ENCODE measurements at places on chromosomes 6 and 20.

DNA sequence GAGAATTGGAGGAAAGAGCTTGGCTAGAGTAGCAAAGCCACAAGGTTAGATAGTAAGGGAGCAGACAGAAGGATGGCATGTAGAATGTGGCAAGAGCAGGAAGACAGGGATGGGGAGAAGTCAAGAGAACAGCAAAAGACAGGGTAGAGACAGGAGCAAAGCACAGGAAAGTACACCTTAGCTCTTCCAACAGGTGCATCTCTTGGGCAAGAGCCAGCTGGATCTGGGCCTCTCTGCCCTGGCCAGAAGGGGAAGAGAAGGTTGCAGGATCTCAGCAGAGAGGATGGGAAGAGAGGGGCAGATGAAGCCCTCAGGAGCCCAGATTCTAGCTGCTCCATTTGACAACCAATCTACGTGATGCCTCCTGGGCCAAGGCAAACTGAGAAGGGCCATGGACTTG, 16.7 kb downstream of the SCUBE3 start:
- DNase-seq, result no peak

- DNase-seq, result no peak
Measured at GRCh38 chr20:37066168-37066567, 29.6 kb downstream of the RBL1 start.

GRCh38 chr6:52547647-52548352, 29.1 kb downstream of the TRAM2 start:
- no peak for DNase-seq

DNA sequence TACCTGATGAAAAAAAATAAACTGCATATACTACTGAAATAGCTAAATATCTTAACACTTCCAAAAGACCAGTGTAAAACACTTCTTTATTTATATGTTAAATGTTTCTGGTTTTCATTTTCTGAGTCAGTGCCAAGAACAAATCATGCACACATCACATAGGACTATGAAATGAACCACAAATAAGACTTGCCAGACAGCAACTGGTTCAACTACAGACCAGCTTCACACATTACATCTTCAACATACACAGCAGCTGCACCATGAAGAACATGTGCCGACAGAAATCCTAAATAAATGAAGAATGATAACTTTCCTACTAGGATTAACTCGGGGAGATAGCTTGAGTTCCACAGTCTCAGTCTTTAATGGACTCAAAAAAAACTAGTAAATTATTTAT, 168.3 kb upstream of the STXBP5 start:
- DNase-seq, result no peak

- DNase-seq, result no peak
Measured at GRCh38 chr6:143232849-143233248, 172.2 kb downstream of the AIG1 start.

DNA sequence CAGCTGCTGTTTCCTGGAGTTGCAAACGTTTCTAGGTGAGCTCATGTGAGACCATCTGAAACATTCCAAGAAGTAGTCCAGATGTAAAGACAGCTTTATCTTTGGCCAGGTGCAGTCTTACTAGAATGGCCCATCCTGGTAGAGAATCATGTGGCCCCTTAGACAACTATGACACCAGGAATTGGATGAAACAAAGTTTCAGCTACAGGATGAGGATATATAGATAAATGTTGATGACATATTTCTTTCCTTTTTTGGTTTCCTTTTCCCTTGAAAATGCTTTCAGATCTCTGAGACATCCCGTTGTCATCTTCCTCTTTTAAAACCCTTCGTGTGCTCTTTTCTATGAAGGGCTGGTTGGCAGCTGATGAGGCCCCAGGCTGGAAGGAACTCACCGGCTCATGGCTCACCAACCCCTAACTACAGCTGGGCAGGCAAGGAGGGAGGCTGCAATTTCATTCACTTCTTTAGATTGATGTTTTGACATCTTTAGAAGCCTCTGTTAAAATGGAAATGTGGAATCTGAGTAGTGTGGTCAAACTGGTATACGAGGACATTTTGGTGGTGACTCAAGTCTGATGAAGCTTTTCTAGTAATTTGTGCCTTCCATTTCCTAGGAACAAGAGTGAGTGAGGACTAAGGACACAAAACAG, 167.9 kb upstream of the TNFAIP3 start:
- DNase-seq, result no peak

DNA sequence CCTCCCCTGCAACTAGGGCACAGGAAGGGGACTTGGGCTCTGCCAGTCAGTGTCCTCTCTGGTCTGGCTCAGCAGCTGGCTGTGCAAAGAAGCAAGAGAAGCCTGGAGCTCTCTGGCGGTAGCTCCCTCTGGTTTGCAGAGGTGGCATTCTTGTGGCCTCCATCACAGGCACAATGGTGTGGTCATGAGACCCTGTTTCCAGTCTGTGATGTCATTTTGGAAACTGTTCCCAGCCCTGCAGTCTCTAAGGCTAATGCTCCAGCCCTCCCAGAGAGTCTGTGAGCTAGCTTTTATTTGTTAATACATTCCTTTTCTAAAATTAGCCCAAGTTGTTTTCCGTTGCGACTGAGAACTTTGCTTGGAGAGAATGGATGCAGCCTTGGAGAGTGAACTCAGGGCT, 69.5 kb upstream of the FOXQ1 start:
- DNase-seq, result no peak

GRCh38 chr6:14763139-14763538, 482.7 kb upstream of the JARID2 start:
- no peak for DNase-seq

Measured in NCI-H187 (cell line).